ENCODE measurements at places on chromosomes 7 and 10. TPM values are rescaled to one million over a fixed set of nuclear protein-coding genes. Genes with fewer than 3 reads are reported as not detected.

Gene NCF1
- not detected for total RNA-seq

Gene LRRC61
- total RNA-seq, result 11.8 TPM

Gene CYP2C19
- not detected for total RNA-seq

Gene CD36
- total RNA-seq, result 10.8 TPM

Gene PIP
- total RNA-seq, result not detected

Gene GNAT3
- 0.16 TPM for total RNA-seq

Gene PRLHR
- not detected for total RNA-seq

Gene TRIM4
- total RNA-seq, result 40.1 TPM

Gene HMX3
- total RNA-seq, result not detected

Gene TYW1B
- total RNA-seq, result 1.4 TPM

Gene NEUROG3
- not detected for total RNA-seq

Gene PCGF6
- total RNA-seq, result 11.8 TPM

Gene EFCAB10
- 0.26 TPM for total RNA-seq

Gene SPAM1
- not detected for total RNA-seq

Gene MSS51
- 0.39 TPM for total RNA-seq

Gene BAIAP2L1
- 5.4 TPM for total RNA-seq

Gene PRPS1L1
- not detected for total RNA-seq

Gene TSPAN12
- total RNA-seq, result 27.5 TPM

Gene ZNF503
- total RNA-seq, result 112 TPM
